ENCODE measurements at places on chromosomes 6 and 20.

- DNase-seq, result no peak
Measured at GRCh38 chr20:54069501-54069971, 858 bp downstream of the BCAS1 start.

DNA sequence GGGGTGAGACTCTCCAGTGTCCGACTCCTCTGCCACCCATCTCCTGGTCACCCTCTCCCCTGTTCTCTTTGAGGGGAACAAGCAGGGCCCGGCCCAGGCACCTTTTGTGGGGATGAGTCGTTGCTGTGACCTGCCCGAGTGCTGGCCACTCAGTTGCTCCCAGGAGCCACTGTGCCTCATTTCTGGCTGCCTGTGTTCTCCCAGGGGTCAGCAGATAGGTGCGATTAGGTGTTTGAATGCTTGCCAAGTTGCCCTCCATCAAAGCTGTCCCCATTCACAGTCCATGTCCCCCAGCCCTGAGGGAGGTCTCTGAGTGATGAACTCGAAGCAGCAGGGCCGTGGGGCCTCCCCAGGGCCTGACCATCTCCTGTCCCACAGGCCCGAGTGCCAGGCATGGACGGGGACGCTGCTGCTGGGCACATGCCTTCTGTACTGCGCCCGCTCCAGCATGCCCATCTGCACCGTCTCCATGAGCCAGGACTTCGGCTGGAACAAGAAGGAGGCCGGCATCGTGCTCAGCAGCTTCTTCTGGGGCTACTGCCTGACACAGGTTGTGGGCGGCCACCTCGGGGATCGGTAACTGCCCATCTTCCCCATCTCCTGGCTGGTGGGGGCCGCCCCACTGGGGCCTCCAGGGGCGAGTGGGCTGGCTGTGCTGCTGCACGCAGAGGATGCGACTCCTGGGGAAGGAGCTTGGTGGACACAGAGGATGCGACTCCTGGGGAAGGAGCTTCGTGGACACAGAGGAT lies 4.1 kb downstream of the SLC17A9 start:
- DNase-seq, result no peak

- no peak for DNase-seq
Measured at GRCh38 chr20:9482180-9482579, 32.2 kb upstream of the LAMP5 start.

DNA sequence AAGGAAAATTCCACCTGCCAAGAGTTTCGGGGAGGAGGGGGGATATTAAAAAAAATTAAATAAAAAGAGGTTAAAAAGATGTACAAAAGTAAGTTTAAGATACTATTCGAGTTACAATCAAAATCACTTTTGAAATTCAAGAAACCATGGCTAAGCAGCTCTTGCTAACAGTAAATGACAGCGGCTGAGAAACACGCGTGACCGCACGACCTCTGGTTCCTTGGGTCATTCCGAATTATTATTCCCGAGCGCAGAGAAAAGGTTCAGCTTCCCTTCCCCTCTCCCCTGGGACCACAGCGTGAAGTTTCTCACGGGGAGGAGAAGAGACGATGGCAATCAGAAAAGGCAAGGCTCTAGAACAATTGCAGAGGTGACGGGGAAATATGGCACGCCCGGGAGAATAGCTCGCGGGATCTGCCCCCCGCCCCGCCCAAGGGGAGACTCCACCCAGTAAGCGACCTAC lies 496 bp downstream of the TMEM242 start:
- DNase-seq, result no peak

- no peak for DNase-seq
Measured at GRCh38 chr20:45406260-45407066, 1.6 kb upstream of the DBNDD2 start.

DNA sequence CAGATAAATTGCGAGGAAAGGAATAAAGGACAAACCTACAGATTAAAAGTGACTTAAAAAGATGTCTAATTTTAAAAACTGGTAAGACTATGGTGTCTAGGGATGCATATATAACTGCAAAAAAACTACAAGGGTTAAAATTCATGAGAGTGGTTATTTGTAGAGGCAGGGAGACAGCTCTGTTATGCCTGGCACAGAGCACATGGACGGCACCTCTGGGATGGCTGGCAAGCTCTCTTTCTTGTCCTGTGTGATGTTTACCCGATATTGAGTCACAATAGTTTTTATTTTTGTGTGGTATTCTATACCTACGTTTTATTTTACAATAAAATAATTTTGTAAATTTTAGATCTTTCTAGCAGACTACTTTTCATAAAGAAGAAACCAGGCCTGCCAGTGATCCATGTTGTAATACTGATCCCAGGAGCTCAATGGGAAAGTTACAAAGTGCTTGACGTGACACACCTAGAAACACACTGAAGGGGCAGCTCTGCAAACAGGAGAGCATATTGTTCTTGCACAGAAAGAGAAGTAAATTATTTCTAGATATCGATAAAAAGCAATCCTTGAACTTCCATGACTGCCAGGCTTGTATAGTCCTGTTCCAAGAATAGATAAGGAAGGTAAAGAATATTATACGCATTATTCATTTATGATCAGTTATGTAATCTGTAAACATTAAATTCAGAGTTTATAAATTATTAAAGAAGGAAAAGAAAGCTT lies 290.0 kb downstream of the PTPRK start:
- no peak for DNase-seq

- DNase-seq, result no peak
Measured at GRCh38 chr6:42159431-42160024, 13.6 kb upstream of the GUCA1A start.

DNA sequence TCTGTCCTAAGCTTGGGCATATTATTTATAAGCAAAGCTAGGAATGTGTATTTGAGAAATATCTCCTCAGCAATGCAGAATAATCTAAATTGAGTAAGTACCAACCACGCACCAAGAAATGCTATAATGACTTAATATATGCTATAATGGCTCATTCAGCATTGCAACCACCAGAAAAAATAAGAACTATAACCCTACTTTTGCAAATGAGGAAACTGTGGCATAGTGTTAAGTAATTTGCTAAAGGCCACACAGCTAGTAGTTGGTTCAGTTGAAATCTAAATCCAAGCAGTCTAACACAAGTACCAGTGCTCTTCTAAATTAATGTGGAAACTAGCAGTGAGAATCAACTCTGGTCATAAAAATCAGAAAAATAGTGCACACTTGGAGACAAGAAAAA lies 35.7 kb downstream of the HBS1L start:
- no peak for DNase-seq

GRCh38 chr6:14707971-14708465 lies 537.9 kb upstream of the JARID2 start:
- DNase-seq, result no peak

DNA sequence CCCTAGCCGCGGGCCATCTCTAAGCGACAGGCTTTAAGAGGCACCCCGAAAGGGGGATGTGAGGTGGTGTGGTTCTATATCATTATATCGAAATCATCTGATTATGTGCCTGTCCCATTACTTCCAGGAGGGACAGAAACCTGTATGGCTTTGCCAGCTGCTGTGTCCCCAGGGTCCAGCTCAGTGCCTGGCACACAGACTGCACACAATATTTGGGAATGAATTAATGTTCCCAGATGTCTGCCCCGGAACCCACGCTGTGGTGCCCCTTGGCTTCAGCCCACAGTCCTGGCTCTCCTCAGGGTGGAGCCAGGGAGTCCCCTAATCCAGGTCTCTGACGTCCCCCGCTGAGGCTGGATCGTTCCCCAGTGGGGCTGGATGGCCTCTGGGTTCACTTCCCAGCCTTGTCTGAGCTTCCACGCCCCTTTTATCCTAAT lies 8.9 kb upstream of the AHCY start:
- no peak for DNase-seq

DNA sequence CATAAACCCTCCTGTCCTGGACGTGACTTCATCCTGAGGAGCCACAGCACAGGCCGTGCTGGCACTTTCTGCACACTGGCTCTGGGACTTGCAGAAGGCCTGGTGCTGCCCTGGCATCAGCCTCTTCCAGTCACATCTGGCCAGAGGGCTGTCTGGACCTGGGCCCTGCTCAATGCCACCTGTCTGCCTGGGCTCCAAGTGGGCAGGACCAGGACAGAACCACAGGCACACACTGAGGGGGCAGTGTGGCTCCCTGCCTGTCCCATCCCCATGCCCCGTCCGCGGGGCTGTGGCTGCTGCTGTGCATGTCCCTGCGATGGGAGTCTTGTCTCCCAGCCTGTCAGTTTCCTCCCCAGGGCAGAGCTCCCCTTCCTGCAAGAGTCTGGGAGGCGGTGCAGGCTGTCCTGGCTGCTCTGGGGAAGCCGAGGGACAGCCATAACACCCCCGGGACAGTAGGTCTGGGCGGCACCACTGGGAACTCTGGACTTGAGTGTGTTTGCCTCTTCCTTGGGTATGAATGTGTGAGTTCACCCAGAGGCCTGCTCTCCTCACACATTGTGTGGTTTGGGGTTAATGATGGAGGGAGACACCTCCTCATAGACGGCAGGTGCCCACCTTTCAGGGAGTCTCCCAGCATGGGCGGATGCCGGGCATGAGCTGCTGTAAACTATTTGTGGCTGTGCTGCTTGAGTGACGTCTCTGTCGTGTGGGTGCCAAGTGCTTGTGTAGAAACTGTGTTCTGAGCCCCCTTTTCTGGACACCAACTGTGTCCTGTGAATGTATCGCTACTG lies 22.0 kb upstream of the PYGB start:
- DNase-seq, result no peak

GRCh38 chr6:72984981-72985665 lies 240.2 kb downstream of the KHDC1L start:
- DNase-seq, result no peak

GRCh38 chr20:61937146-61937962 lies 128.3 kb downstream of the TAF4 start:
- no peak for DNase-seq

- no peak for DNase-seq
Measured at GRCh38 chr20:64069614-64070243, 6.7 kb downstream of the TCEA2 start.

DNA sequence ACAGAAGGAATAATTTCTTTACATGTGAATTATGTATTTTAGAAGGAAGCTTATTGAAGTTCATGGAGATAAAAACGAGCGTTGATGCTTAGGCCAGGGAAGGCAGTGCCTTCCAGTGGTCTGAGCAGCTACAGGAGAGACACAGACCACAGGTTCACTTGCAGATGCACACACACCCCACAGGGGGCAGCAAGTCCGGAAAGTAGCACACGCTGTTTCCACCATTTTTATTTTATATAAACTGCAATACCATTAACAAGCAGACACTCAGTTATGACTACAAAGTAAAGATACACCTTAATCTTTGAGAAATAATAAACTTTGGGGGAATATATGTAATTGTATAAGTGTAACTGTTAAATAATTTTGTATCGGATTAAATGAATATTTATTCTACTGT lies 13.5 kb upstream of the DACT2 start:
- no peak for DNase-seq

- no peak for DNase-seq
Measured at GRCh38 chr6:37943436-37944058, 124.0 kb downstream of the ZFAND3 start.
